ENCODE measurements at places on chromosomes 16 and 17. TPM values are rescaled to one million over a fixed set of nuclear protein-coding genes. Genes with fewer than 3 reads are reported as not detected.

- H3K36me3 ChIP-seq: no peaks in the 10 kb centered on the region
- no peaks in the 10 kb centered on the region for H3K4me1 ChIP-seq
- peak; percentile 4 for DNase-seq
- no peak overlapping the region for H3K27ac ChIP-seq
- no peak overlapping the region for H3K4me3 ChIP-seq
Observed at GRCh38 chr17:1312261-1312870, 32.9 kb downstream of the TRARG1 start.

GRCh38 chr17:5915337-5915736 lies 154.8 kb upstream of the WSCD1 start:
- H3K27ac ChIP-seq: no peak overlapping the region
- H3K4me3 ChIP-seq: no peak overlapping the region
- H3K4me1 ChIP-seq: no peaks in the 10 kb centered on the region
- no peaks in the 10 kb centered on the region for H3K27me3 ChIP-seq

GRCh38 chr16:646679-647172 lies 2.4 kb upstream of the WDR90 start:
- H3K36me3 ChIP-seq: peaks cover 4% of the 10 kb centered on the region
- H3K27me3 ChIP-seq: no peaks in the 10 kb centered on the region
- H3K4me3 ChIP-seq: no peak overlapping the region
- H3K27ac ChIP-seq: peak overlapping the region; percentile 50

DNA sequence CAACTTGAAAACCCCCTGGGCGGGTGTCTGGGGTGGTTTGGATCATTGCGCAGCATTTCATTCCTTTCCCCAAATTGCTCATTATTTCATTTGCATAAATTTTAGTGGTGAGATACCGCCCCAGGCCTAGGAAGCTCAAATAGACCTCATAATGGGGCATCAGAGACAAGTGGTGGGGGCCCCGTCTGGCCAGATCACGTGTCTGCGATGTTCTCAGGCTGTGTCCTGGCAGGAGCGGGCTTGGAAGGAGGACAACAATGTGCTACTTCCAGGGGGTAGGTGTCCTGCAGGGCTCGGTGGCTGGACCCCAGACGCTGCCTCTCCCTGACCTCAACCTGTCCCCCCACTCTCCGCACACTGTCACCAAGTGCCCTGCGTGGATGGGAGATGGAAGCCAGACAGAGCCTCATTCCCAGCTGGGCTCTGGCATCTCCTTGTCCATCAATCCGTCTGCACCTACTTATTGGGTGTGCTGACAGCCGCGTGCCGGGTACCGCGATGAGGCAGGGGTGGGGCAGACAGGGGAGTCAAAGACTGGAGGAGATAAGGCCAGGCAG lies 116.9 kb downstream of the NTN1 start:
- peak; percentile 42 for DNase-seq
- no peak overlapping the region for H3K4me3 ChIP-seq
- H3K4me1 ChIP-seq: peaks cover 30% of the 10 kb centered on the region
- H3K36me3 ChIP-seq: no peaks in the 10 kb centered on the region
- no peaks in the 10 kb centered on the region for H3K27me3 ChIP-seq

DNA sequence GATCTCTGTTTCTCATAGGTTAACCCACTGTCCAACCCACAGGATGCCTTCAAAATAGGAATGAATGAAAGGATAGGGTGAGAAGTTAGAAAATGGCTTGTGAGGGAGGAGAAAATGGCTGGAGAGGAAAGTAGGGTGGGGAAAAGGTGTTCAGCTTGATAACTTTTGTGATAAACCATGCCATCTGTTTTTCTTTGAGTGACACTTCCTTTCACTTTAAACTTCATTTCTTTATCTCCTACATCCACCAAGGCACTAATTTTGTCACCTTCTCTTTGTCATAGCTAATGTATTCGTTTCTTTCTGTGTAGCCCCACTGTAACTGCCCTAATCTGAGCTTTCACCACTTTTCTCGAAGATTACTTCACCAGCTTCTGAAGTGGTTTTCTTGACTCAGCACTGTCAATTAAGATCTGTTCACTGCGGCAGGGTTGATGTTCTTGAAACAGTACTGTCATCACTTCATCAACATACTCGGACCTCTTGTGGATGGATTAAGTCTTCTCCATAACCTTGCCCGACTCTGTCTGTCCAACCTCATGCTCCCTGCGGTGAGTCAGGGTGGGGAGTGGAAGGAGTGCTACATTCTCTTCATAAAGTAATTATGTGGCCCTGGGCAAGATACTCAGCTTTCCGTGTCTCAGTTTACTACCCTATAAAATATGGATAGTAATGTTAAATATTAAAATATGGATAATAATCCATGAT lies 5.5 kb upstream of the KRT10 start:
- H3K27ac ChIP-seq: no peak overlapping the region
- H3K36me3 ChIP-seq: no peaks in the 10 kb centered on the region
- DNase-seq: no peak
- H3K4me1 ChIP-seq: no peaks in the 10 kb centered on the region
- no peak overlapping the region for H3K4me3 ChIP-seq

- H3K4me1 ChIP-seq: no peaks in the 10 kb centered on the region
- H3K27ac ChIP-seq: no peak overlapping the region
- no peak for DNase-seq
- H3K36me3 ChIP-seq: no peaks in the 10 kb centered on the region
- H3K4me3 ChIP-seq: no peak overlapping the region
Observed at GRCh38 chr16:78953526-78953925, 647.0 kb downstream of the MAF start.

GRCh38 chr16:65319621-65320231 lies 197.9 kb upstream of the CDH11 start:
- H3K27me3 ChIP-seq: no peaks in the 10 kb centered on the region
- no peak overlapping the region for H3K4me3 ChIP-seq
- no peaks in the 10 kb centered on the region for H3K36me3 ChIP-seq
- no peak overlapping the region for H3K27ac ChIP-seq

DNA sequence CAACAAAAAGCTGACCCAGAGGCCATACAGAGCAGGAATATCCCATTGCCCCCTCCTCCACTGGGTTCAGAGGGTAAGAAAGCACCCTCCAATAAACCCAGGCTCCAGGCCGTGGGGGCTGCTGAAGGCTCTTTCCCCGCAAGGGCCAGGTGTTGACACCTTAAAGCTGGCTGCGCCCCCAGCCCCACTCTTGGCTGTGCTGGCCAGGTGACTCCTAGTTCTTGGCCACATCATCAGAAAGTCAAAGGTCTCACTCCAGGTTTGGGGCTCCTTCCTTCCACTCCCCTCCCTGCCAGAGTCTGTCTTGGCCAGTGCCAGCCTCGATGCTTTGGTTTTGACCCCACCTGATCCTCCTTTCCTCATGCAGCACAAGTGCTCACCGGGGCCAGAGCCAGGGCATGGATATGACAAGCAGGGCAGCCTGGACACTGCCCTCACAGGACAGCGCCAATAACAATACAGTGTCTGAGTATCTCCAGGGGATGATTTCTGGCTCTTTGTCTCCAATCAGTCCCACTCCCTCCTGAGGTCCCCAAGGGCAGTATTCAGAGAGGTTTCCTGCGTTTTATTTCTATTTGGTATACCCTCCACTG lies 8.2 kb downstream of the SLC46A1 start:
- H3K27me3 ChIP-seq: no peaks in the 10 kb centered on the region
- H3K4me3 ChIP-seq: no peak overlapping the region
- no peak overlapping the region for H3K27ac ChIP-seq
- no peaks in the 10 kb centered on the region for H3K36me3 ChIP-seq

The SRSF1 gene
- 183 TPM for total RNA-seq

The RCVRN gene
- total RNA-seq: not detected

The CSH1 gene
- total RNA-seq: not detected
